ENCODE measurements at places on chromosomes 3 and 15.

GRCh38 chr15:42058791-42059190 lies 35.6 kb downstream of the PLA2G4D start:
- H3K27ac ChIP-seq: no peak overlapping the region
- H3K4me1 ChIP-seq: no peaks in the 10 kb centered on the region
- DNase-seq: no peak
- no peak overlapping the region for H3K4me3 ChIP-seq

DNA sequence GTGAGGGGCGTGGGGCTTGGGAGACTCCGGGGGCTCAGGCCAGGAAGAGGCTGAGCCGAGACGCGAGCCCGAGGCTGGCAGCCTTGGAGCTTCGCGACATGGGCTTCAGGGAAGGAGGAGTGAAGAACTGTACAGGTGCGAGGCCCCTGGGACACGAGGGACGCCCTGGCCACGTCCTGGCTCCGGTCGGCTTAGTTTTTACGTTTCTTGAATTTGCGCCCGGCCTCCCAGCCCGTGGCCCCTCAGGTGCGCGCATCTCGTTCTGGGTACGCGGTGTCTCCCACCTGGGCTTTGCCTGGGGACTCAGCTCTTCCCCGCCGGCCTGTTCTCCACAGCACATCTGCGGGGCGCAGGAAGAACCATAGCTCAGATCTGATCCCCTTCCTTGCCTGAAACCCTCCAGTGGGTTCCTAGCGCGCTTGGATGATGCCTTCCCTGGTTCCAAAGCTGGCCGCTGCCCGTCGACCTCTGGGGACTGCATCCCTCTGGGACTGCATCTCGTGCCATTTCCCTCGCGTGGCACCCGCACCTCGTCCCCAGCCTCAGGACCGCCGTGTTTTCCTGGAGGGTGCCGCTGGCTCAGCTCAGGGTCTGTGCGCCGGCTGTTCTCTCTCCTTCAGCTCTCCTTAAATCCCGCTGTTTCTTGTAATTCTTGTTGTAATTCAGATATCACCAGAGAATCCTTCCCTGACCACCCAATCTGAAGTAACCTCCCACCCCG lies 614 bp downstream of the CHCHD6 start:
- peaks cover 9% of the 10 kb centered on the region for H3K4me1 ChIP-seq
- no peak for DNase-seq
- peak overlapping the region; percentile 63 for H3K4me3 ChIP-seq
- no peaks in the 10 kb centered on the region for H3K27me3 ChIP-seq
- H3K27ac ChIP-seq: no peak overlapping the region
- H3K36me3 ChIP-seq: no peaks in the 10 kb centered on the region

DNA sequence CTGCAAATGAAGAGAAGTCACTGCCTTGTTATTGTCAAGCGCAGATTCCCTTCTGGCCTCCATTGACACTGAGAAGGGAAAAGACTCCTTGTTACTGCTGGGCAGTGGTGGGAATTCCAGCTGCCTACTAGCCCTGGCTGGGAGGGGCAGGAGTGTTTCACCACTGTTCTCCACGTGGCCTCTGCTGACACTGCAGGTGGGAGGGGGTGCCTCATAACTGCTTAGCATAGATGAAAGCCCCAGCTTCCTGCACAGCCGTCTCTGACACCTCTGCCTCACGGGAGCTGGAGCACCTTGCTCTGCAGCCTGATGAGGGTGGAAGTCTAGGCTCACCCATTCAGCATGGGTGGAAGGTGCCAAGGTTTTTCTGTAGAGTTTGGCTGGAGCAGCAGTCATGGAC lies 52.1 kb downstream of the TM2D3 start:
- H3K36me3 ChIP-seq: no peaks in the 10 kb centered on the region
- H3K4me3 ChIP-seq: no peak overlapping the region
- no peak for DNase-seq
- no peak overlapping the region for H3K27ac ChIP-seq
- no peaks in the 10 kb centered on the region for H3K27me3 ChIP-seq

- H3K36me3 ChIP-seq: no peaks in the 10 kb centered on the region
- no peak overlapping the region for H3K27ac ChIP-seq
- H3K4me3 ChIP-seq: no peak overlapping the region
- no peak for DNase-seq
- no peaks in the 10 kb centered on the region for H3K27me3 ChIP-seq
These were observed 14.8 kb downstream of the DOCK3 start for GRCh38 chr3:50689558-50689957.

DNA sequence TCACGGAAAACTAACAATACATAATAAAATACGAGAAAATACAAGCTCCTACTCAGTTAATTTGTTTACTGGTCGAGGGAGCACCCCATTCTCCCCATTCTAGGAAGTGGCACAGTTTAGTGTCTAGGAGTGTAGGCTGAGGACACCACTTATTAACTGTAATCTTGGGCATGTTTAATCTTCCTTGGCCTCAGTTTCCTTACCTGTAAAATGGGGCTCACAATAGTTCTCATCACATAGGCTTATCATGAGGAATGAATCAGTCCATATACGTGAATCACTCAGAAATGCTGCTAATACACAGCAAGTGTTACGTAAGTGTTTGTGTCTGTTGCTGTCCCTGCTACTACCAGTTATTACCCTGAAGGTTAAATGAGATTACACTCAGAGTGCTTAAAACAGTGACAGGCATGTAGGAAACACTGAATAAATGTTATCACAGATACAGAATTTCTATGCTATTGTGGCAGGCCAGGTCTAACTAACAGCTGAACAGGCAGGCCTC lies 210.2 kb downstream of the OSBPL10 start:
- H3K27me3 ChIP-seq: no peaks in the 10 kb centered on the region
- H3K4me3 ChIP-seq: no peak overlapping the region
- H3K4me1 ChIP-seq: no peaks in the 10 kb centered on the region
- H3K27ac ChIP-seq: no peak overlapping the region
